ENCODE measurements at places on chromosomes 5 and 9.

- peaks cover 8% of the 10 kb centered on the region for H3K4me1 ChIP-seq
- no peaks in the 10 kb centered on the region for H3K27me3 ChIP-seq
- peak overlapping the region; percentile 5 for H3K27ac ChIP-seq
- DNase-seq = no peak
- no peak overlapping the region for H3K4me3 ChIP-seq
These were observed 16.7 kb downstream of the IFNB1 start for GRCh38 chr9:21060919-21061561.

GRCh38 chr5:30866142-30866541 lies 327.3 kb upstream of the CDH6 start:
- no peak overlapping the region for H3K27ac ChIP-seq
- no peaks in the 10 kb centered on the region for H3K36me3 ChIP-seq
- H3K4me1 ChIP-seq = no peaks in the 10 kb centered on the region
- H3K4me3 ChIP-seq = no peak overlapping the region
- no peaks in the 10 kb centered on the region for H3K27me3 ChIP-seq

- H3K4me3 ChIP-seq = no peak overlapping the region
- H3K36me3 ChIP-seq = peaks cover 10% of the 10 kb centered on the region
- H3K4me1 ChIP-seq = peaks cover 47% of the 10 kb centered on the region
These were observed 67.6 kb downstream of the TLE4 start for GRCh38 chr9:79639354-79639753.

DNA sequence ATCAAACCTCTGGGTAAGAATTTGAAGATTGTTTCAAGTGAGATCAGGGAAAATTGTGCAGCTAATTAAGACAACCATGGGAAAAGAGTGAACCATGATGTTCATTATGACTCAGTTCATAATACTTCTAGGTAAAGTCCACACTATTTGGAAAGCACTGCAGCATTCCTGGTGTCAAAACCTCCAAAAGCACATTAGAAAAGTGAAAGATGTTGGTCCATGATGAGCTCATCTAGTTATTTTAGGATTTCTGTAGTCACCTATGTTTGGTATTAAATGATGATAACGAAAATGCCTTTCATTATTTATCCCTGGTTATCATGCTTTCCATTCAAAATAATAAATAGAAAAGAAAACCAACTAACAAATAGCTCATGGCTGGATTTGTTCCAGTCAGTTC lies 49.1 kb downstream of the PTCD2 start:
- no peak overlapping the region for H3K27ac ChIP-seq
- DNase-seq = no peak
- H3K36me3 ChIP-seq = no peaks in the 10 kb centered on the region
- H3K4me1 ChIP-seq = no peaks in the 10 kb centered on the region
- H3K27me3 ChIP-seq = no peaks in the 10 kb centered on the region

- no peaks in the 10 kb centered on the region for H3K36me3 ChIP-seq
- H3K4me1 ChIP-seq = no peaks in the 10 kb centered on the region
- no peaks in the 10 kb centered on the region for H3K27me3 ChIP-seq
- no peak overlapping the region for H3K27ac ChIP-seq
These were observed 5.4 kb downstream of the PCDHB15 start for GRCh38 chr5:141250576-141250975.

DNA sequence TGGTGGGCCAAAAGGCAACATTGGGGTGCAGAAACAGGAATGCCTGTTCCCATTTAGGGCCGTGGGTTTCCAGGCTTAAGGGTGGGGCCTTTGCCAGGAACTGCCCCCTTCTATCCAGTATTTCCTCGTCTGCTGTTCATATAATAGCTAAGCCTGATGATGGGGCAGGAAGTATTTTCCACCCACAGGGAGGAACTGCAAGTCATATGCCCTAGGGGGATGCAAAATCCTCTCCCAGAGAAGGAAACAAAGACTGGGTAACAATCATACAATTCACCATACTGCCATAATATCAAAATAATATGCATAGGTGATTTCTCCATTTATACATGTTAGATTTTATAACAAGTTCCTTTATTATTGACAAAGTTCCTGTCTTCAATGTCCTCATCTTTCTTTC lies 20.5 kb upstream of the RPS23 start:
- H3K4me3 ChIP-seq = no peak overlapping the region
- H3K36me3 ChIP-seq = no peaks in the 10 kb centered on the region

DNA sequence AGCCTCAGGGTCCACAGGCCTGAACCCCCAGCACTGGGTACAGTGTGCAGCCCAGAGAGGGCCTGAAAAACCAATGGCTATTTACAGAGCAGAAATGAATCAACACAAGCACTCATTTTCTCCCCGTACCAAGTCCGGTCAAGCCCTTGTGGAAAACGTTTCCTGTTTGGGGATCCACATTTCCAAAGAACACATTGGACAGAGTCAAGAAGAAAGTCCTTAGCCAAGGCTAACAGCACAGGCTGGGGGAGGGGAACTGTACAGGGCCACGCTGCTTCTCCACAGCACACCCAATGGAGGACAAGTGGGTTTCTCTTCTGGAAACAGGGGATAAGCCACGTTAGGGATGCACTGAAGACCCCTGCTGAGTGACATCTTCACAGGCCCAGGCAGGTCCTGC lies 62.3 kb downstream of the NSUN2 start:
- H3K4me1 ChIP-seq = no peaks in the 10 kb centered on the region
- peaks cover 33% of the 10 kb centered on the region for H3K27me3 ChIP-seq
- no peaks in the 10 kb centered on the region for H3K36me3 ChIP-seq
- DNase-seq = no peak
- H3K27ac ChIP-seq = no peak overlapping the region
- no peak overlapping the region for H3K4me3 ChIP-seq

DNA sequence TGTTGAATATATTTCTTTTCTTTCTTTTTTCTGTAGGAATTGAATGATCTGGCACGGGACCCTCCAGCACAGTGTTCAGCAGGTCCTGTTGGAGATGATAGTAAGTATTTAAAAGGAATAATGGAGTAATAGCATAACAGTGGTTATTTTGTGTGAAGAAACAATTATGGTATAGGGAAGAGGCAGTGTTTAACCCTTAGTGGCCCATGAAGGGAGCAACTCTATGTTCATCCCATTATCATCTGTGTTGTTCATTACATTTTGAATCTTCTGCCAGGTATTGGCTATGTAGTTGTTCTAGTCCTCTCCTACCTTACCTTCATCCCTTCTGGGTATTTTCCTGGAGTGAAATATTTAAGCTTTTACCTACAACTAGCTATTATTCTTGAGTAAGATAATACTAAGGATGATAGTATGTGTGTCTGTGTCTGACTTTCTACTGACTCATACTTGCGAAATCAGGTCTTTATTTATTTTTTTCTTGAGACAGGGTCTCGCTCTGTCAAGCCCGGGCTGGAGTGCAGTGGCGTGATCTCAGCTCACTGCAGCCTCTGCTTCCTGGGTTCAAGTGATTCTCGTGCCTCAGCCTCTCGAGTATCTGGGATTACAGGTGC lies 39.3 kb downstream of the UBE2D2 start:
- H3K27ac ChIP-seq = peak overlapping the region; percentile 77
- no peak for DNase-seq
- H3K4me1 ChIP-seq = peaks cover 9% of the 10 kb centered on the region
- H3K27me3 ChIP-seq = no peaks in the 10 kb centered on the region
- no peak overlapping the region for H3K4me3 ChIP-seq

DNA sequence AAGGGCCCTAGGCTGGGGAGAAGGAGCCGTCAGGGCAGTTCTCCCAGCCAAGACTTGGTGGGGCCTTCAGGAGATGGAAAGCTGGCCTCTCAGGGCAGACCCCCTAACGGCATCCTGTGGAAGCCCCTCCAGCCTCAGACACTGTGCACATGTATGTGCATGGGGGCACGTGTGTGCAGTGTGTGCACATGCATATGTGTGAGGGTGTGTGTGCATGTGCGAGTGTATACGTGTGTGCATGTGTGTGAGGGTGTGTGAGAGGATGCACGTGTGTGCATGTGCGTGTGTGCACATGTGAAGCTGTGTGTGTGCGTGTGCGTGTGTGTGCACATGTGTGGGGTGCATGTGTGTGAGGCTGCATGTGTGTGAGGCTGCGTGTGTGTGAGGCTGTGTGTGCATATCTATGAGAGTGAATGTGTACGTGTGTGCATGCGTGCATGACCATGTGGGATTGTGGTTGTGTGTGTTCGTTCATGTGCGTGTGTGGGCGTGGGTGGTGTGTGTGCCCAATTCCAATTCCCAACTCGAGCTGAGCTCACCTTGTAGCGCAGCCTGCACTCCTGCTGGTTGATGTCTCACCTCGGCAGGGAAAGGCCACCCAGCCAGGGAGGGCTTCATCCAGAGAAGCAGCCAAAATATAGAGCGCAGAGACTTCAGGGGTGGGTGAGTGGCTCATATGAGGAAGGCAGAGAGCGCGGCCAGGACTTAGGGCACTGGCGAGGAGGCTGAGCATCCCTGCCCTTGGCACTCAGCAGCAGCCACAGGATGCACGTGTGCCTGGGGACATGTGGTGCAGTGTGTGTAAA lies 142.7 kb upstream of the PPP1R26 start:
- H3K4me1 ChIP-seq = no peaks in the 10 kb centered on the region
- no peaks in the 10 kb centered on the region for H3K36me3 ChIP-seq
- H3K27ac ChIP-seq = no peak overlapping the region

GRCh38 chr5:102036927-102037326 lies 259.2 kb downstream of the SLCO4C1 start:
- H3K4me3 ChIP-seq = no peak overlapping the region
- H3K27me3 ChIP-seq = no peaks in the 10 kb centered on the region

DNA sequence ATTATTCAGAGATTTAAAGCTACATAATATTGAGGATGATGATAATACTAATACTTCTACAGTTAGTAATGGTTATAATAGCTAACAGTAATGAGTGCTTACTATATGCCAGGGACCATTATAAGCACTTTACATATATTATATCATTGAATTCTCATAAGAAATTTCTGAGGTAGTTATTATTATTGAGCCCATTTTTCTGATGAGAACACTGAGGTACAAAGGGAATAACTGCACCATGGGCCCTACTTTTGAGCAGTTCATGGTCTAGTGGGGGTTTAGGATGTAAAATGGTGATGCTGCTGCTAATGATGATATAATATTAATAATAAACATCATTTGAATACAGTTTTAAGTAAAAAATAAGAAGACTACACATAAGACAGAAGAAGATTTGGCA lies 64.2 kb upstream of the SPDL1 start:
- DNase-seq = no peak
- no peak overlapping the region for H3K4me3 ChIP-seq
- peaks cover 44% of the 10 kb centered on the region for H3K27me3 ChIP-seq
- H3K4me1 ChIP-seq = no peaks in the 10 kb centered on the region

DNA sequence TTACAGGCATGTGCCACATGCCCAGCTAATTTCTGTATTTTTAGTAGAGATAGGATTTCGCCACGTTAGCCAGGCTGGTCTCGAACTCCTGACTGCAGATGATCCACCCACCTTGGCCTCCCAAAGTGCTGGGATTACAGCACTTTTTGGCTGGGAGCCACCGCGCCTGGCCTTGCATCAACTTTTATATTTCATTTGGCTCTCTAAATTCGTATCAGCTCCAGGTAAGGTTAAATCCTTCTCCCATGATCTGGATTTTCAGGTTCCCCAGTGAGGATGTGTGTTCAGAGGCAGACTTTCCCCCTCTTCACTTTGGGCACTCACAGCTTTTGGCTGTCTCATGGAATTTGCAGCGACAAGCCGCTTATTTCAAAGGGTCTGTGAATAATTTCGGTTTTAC lies 16.8 kb upstream of the RNF38 start:
- H3K27me3 ChIP-seq = no peaks in the 10 kb centered on the region
- no peak for DNase-seq
- no peak overlapping the region for H3K4me3 ChIP-seq
- H3K36me3 ChIP-seq = peaks cover 23% of the 10 kb centered on the region

DNA sequence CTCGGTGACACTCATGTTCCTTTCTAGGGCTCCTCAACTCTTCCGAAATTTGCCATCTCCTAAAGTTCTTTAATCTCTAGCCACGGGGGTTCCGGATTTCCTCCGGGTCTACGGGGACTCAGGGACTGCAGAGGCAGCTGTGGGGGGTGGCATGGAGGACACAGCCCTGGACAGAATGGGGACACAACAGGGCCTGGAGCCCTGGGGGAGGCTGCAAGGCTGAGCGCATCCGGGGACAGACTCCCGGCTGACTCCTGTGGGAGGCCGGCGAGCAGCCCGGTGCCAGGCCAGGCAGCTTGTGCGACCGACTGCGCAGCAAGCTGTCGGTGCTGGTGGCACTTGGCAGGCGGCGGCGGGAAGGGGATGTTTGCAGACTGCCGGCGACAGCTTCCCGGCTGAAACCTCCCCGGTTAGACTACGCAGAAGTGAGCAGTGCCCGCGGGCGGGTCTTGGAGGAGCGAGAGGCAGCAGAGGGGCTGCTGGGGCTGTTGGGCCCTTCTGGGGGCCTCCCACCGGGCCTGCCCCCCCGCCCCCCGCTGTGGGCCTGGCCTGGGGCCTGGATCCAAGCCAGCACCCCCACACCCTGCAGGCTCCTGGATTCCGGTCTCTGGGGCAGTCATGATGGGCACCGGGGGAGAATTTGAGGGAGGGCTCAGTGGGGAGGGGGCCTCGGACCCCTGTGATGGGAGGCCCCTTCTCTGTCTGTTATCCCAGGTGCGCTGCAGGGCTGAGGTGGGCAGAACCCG lies 28.7 kb upstream of the UBAC1 start:
- H3K4me3 ChIP-seq = peak overlapping the region; percentile 52
- no peak for DNase-seq
- peaks cover 22% of the 10 kb centered on the region for H3K4me1 ChIP-seq
- no peak overlapping the region for H3K27ac ChIP-seq
- no peaks in the 10 kb centered on the region for H3K36me3 ChIP-seq

DNA sequence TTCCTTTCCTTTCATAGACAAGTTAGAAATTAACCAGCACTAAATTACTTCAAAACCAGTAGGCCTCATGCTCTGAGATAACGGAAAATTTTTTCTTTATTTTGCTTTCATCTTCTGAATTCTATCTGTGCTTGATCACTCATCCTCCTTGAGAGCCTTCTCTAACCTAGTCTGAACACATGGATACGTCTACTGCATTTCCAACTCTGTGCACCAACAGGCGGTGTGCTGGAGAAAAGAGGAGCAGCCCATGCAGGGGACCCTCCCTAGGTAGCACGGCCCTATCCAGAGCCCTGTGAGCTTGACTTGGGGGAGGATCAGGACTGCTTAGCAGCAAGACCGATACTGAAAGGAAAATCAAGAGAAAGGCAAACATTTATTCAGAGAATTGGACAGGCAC lies 149.8 kb downstream of the AUH start:
- peak overlapping the region; percentile 69 for H3K4me3 ChIP-seq
- H3K27ac ChIP-seq = peak overlapping the region; percentile 92
- no peak for DNase-seq

DNA sequence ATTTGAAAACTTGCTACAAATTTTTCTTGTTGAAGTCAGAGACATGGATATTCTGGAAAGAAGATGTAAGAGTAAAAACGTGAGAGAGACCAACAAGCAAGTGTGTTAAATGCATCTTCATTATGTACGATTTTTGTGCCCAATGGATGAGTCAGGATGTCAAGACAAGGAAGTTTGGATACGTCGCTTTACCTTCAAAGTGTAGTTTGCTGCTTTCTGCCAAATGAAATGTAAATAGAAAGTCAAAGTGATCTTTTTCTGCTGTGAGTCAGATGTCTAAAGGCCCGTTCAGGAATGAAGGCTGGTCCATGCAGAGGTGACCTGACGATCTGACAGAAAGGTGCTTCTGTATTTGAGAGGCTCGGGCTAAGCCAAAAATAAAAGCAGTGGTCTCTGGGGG lies 273.1 kb upstream of the PIK3R1 start:
- no peaks in the 10 kb centered on the region for H3K36me3 ChIP-seq
- H3K27ac ChIP-seq = no peak overlapping the region
- peaks cover 9% of the 10 kb centered on the region for H3K27me3 ChIP-seq
- DNase-seq = no peak

GRCh38 chr5:116669261-116670031 lies 94.8 kb upstream of the SEMA6A start:
- H3K4me3 ChIP-seq = no peak overlapping the region
- H3K27ac ChIP-seq = no peak overlapping the region
- no peaks in the 10 kb centered on the region for H3K36me3 ChIP-seq
- peaks cover 9% of the 10 kb centered on the region for H3K27me3 ChIP-seq
